ENCODE measurements at places on chromosomes 13 and 19. TPM values are rescaled to one million over a fixed set of nuclear protein-coding genes. Genes with fewer than 3 reads are reported as not detected.
A peak's percentile ranks its signal among the peaks of the same experiment; 100 is the strongest.

GRCh38 chr13:81771951-81772350, 1431.0 kb upstream of the SPRY2 start:
- no peak for DNase-seq

DNA sequence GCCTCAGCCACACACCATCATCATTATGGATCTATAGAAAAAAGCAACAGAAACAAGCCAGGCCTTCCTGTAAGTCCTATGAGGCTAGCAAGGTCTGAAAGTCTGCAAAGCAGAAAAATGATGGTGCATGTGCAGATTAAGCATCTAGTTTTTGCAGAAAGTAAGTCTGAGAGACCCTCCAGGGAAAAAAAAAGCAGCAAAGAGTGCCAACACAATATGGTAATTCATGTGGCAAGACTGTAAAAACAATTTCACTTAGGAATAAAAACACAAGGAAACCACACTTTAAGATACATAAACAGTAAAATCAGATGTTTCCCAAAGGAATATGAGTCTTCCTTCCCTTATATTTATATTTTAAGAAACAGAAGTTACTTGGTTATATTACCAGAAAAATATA, 112.3 kb upstream of the FBXL3 start:
- no peak for DNase-seq

- DNase-seq: no peak
Observed at GRCh38 chr13:33189470-33189869, 96.1 kb downstream of the STARD13 start.

DNA sequence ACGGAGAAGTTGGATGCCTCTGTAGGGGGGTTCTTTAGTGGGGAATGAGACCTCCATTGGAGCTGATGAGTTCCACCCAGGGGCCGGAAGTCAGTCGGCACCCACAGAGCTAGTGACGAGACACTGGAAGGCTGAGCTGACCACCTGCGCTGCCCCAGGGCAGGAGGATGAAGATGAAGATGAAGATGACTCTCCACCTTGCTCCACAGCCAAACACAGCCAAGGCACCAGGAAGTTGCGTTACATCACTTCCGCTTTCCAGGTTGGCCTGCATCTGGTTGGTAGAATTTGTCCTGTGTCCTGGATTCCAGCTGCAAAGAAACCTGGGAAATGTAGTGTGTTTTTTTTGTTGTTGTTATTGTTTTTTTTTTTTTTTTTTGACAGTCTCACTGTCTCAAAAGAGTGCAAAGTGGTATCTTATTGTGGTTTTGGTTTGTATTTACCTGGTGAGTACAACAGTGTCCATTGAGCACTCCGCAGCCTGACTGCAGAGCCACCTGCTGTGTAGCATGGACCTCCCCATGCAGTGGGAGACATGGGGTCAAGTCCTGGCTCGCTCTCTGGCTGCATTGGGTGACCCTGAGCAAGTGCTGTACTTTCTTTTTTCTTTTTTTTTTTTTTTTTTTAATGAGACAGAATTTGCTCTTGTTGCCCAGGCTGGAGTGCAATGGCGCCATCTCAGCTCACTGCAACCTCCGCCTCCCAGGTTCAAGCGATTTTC, 1.9 kb downstream of the TBC1D17 start:
- no peak for DNase-seq

GRCh38 chr19:28456708-28457320, 756.1 kb downstream of the UQCRFS1 start:
- DNase-seq: no peak

- DNase-seq: peak; percentile 17
Observed at GRCh38 chr13:84810781-84811180, 928.5 kb upstream of the SLITRK1 start.

DNA sequence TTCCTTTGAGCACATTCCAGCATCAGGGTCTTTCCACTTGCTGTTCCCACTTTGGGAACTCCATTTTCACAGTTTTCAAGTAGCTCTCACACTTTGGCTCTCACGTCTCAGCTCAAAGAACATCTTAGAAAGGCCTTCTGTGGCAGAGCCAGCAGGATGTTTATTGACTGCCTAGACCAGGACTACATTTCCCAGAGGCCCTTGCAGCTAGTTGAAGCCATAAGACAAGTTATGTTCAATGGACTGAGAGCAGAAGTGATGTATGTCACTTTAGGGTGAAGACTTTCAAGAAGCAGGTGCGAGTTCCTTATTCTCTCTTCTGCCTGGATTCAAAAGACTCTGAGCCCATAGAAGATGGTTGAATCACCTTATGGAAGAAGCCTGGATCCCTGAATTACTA, 4.3 kb upstream of the HAUS5 start:
- DNase-seq: no peak

GRCh38 chr13:88429862-88430261, 758.7 kb downstream of the SLITRK5 start:
- no peak for DNase-seq

DNA sequence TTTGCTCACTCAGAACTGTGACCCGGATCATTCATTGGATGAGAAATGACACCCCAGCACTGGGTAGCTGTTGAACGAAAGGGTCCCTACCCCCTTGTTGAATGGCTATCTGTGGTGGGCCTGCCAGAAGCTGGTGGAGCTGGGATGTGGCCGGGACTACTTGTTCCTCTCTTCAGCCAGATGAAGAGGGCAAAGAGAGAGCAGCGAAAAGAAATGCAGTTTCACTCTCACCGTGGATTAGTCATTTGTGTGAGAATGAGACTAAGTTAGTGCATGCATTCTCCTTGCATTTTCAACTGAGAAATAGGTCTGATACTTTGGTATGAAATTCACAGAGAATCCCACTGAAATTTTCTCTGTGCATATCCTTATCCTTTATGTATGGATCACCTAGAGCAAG, 553.1 kb downstream of the IRS2 start:
- no peak for DNase-seq

DNA sequence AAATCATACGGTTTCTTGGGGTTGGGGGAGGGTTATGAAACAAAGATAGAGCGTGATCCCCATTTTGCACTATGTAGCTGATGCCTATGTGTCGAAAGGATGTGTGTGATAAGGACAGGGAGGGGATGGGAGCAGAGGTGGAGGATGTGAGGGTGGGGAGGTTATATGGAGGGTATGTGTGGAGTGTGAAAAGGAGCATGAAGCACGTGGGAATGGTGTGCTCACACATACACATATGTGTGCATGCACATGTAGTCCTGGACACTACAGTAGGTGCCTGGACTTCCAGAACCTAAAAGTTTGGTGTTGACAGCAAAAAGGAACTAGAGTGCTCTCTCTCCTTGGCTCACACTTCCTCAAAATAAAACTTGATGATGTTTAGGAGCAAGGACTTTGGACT, 25.4 kb downstream of the STOML3 start:
- DNase-seq: no peak

DNA sequence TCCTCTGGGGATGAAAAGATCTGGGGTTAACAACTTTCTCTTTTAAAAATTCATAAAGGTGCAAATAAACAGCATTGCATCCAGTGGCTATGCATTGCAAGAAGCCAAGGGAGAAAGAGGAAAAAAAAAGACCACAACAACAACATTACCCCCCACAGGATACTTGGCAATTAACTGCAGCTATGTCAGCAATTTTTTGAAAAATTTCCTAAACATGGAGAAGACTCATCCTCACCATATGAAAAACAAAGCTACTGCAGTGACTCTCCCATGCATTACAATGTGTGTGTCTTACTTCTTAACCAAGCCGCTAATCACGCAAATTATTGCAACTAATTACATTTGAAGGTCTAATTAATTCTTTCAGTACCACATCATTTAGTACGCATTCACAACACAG, 309.8 kb upstream of the ZNF507 start:
- DNase-seq: no peak

DNA sequence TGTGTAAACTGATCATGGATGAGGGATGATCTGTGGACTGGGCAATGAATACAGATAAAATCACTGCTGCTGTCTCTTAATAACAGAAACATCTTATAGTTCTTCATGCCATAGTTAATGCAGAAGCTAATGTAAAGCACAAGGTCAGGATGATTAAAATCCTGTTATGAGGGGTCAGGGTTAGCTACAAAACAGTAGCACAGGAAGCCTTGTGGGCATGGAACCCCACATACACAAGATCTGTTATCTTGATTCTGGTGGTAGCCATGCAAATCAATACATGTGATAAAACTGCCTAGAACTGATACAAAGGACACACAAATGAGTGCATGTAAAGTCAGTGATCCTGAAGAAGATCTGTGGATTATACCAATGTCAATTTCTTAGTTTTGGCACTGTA, 96.4 kb downstream of the KLF12 start:
- DNase-seq: no peak

GRCh38 chr13:41563341-41563983, 106.1 kb downstream of the RGCC start:
- peak; percentile 15 for DNase-seq

- no peak for DNase-seq
Observed at GRCh38 chr13:82364525-82364924, 1517.7 kb downstream of the SLITRK1 start.

DNA sequence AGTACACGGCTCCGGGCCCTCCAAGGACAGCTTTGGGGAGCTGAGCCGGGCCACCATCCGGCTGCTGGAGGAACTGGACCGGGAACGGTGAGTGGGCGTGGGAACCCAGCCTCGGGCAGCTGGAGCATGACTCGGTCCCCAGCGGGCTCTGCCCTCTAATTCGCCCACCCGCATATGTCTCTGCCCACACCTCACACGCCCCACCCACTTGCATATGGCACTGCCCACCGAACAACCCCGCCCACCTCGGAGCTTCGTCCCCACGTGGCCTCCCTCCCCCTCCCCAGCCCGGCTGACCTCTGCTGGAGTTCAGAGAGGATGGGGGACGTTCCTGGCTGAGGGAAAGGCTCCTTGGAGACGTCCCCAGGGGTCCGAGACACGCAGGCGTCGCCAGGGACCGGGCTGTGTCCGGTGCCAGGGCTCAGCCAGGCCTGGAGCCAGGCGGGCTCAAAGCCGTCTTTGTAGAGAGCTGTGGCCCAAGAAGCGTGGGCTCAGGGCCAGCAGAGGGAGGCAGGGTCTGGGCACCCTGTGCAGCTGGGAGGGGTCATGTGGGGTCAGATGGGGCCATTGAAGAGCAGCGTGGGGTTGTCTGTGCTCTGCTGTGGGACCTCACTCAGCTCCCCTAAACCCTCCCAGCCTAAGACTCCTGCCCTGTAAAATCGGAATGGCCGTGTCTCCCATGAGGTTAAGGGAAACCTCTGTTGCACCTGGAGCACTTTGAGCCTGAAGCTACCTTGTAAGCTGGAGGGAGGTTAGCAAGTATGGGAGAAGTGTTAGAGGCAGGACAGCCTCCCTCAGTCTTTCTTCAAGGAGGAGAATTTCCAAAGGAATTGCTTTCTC, 3.8 kb downstream of the APC2 start:
- DNase-seq: no peak

- DNase-seq: no peak
Observed at GRCh38 chr13:73618275-73618865, 515.8 kb downstream of the KLF12 start.

- DNase-seq: no peak
Observed at GRCh38 chr13:104006625-104007075, 940.4 kb upstream of the SLC10A2 start.

GRCh38 chr13:96636001-96636709, 358.1 kb downstream of the OXGR1 start:
- DNase-seq: no peak

Gene KLK15
- not detected for total RNA-seq

Gene CYP2A7
- not detected for total RNA-seq

Gene ZNF492
- 0.61 TPM for total RNA-seq

Gene OR10H1
- not detected for total RNA-seq

Gene IQCN
- total RNA-seq: 0.04 TPM

Gene HIPK4
- 0.07 TPM for total RNA-seq

Gene EDDM13
- total RNA-seq: 2.5 TPM

Gene HSPB6
- total RNA-seq: 0.10 TPM

Gene NLRP4
- not detected for total RNA-seq

Gene OXGR1
- not detected for total RNA-seq

Gene IGFL2
- total RNA-seq: 0.65 TPM

Gene KCNN1
- not detected for total RNA-seq

All from foreskin keratinocyte (primary cell).